ENCODE measurements at places on chromosomes 4 and X. TPM values are rescaled to one million over a fixed set of nuclear protein-coding genes. Genes with fewer than 3 reads are reported as not detected.

STBD1 gene
- 0.09 TPM for total RNA-seq

RHOH gene
- total RNA-seq: 183 TPM

SPANXB1 gene
- total RNA-seq: not detected

ZNF732 gene
- not detected for total RNA-seq

MAGEA10 gene
- total RNA-seq: not detected

KLHL15 gene
- total RNA-seq: 7.3 TPM

CPLX1 gene
- not detected for total RNA-seq

OTOP1 gene
- not detected for total RNA-seq

NEUROG2 gene
- total RNA-seq: not detected

GRCh38 chr4:34850968-34851367 lies 1393.3 kb downstream of the ARAP2 start:
- no peak for DNase-seq

- no peak for DNase-seq
Measured at GRCh38 chr4:25915353-25915705, 1.3 kb downstream of the SMIM20 start.

DNA sequence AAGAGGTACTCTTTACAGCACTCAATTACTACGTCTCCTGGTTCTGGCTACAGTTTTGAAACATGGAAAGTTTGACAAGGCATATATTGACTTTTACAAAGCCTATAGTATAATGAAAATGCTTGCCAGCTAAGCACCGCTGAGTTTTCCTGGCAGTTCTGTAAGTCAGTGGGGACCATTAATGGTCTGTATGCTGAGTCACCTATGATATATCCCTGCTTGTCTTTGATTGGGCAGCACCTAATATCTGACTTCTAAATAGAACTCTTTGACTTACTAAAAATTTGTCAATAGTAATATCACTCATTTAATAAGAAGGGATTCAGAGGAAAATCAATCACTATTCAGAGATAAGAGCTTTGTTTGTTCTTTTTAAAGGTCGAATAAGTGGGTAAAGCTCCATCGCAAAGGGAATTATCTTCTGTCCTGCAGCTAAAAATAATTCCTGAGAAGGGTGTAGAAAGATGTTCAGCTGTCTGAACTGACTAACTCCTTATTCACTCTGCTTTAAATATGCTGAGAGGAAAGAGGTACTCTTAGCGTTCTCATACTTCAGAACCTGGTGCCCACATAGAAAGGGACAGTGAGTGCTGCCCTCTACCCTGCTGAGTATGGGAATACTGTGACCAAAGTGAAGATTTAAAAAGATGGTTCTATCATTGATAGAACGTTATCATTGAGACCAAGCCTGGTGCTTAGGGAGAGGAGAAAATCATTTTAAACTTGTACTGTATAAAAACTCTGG lies 959 bp downstream of the SMPX start:
- DNase-seq: no peak

DNA sequence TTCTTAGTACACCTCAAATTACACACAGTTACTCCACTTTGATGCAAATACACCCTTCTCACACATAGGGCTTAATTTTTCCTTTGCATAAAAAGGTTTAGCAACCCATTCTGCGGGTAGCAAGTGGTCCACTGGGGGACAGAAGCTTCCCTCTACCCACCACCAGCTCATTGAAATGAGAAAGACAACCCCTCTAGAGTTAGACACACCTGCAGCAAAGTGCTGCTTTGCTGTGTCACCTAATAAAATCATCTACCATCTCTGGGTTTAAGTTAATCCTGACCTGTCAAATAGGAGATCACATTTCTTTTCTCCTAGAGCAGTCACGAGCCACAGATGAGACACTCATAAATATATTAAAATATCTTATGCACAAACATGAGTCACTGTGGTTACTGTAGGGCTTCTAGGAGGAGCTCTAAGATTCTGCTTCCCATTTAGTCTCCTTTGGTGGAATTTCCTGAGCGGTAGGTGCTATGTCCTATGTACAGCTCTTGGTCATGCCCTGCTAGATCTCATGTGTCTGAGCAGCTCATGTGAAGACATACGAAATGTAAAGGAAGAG lies 11.9 kb downstream of the BMX start:
- no peak for DNase-seq

DNA sequence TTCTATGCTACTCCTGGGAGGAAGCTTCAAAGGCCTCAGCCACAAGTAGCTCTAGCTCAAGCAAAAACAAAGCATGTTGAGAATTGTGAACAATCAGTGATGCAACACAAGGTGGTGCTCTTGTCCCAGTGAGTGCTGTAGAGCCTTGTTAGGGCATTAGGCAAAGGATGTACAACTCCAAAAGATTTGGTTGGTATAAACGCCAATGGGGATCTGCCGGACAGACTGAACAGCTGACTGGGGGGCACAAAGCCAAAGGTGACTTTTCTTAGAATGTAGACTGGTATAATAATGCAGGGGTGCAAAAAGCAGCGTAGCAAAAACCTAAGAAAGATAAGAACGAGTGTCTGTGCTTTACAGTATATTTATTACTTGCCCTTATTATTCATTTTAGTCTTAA lies 62.6 kb upstream of the ALB start:
- no peak for DNase-seq

DNA sequence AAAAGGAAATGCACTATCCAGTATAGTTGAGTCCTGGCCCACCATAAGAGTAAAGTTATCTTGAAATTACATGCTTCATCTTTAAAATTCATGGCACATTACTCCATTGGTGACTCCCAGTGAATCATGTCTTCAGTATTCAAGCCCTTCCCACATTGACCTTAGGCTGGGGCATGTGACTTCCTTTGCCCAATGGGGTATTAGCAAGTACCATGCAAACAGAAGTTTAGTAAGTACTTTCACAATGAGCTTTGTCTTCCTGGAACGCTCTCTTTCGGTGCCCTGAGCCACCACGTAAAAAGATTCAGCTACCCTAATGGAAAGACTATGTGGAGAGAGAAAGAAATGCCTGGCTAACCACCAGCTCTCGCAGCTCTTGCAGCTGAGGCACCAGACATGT lies 235.4 kb downstream of the HNRNPD start:
- DNase-seq: no peak

DNA sequence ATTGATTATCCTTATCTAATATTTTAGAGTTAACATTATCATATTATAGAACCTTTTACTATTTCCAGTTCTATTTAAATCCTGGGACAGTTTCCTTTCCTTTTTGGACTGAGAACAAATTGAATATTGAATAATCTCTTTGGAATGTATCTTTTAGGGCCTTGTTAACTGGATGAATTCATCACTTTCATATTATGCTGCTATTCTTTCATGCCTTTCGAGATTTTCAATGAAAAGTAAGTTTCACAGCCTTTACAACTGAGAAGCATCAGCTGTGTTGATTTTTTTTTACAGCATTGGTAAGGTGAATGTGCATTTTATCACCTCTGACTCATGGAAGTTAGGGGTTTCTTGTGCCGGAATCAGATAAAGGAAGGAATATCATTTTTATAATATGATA lies 39.6 kb downstream of the PDLIM5 start:
- DNase-seq: no peak

GRCh38 chr4:182978152-182978827 lies 61.1 kb upstream of the DCTD start:
- no peak for DNase-seq

GRCh38 chr4:24642981-24643547 lies 58.7 kb upstream of the DHX15 start:
- no peak for DNase-seq

DNA sequence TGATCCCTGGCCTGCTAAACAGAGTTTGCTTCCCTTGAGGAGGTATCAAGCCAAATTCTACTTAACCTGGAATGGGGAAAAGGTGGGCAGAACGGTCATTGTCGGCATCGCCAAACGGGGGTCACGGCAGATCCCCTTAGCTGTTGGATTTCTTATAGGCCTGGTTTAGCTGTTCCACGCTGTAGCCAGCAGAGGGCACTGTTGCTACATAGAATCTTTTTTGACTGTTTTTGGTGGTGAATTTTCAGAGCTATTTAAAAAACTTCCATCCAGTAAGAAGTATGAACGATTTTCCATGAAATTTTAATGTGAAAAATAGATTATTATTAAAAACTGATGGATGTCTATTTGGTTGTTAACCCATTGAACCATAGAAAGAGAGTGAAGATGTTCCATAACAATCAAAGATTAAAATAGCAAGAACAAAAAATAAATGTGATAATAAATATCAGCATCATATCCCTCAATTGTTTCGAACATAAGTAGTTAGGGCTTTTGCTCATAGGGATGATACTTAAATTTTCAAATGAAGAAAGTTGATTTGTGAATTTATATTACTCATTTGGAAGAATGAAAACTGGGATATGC lies 56.6 kb downstream of the LINC00632 start:
- no peak for DNase-seq

DNA sequence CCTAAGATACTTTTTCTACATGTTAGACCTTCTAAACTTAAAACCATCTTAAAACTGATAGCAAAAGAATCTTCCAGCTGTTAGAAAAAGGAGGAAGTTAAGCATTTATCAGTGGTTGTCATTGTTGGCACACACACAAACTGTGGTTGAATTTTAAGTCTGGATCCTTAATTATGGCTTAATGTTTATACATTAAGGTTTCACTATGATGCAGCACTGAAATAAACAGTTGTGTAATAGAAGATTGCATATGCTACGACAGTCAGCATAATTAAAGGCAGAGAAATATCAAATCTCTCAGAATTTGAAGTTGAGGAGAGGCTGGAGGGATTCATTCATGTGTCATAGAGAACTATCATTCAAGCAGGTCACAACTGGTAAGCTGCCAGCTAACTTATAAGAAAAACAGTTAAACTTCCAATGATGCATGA lies 32.3 kb downstream of the ADGRA3 start:
- no peak for DNase-seq

GRCh38 chr4:159292137-159292896 lies 189.4 kb downstream of the RAPGEF2 start:
- DNase-seq: no peak

DNA sequence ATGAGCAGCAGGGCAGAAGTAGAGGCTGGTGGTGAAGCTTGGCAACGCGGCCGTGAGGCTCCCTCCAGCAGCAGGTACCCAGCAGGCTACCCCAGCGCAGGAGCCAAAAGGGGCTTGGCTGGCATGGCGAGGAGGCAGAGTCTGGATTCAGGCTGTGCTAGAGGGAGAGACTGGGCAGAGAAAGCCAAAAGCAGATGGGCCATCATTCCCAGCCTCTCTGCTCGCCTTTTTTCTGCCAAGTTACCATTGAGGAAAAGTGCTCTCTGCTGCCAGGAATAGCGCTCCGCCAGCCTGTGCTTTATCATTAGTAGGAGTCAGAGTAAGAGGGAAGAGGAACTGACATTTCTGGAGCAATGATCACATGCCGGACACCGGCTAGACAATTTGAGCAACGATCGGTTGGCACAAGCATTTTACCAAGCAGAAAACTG lies 28.7 kb upstream of the MAP3K15 start:
- DNase-seq: no peak

DNA sequence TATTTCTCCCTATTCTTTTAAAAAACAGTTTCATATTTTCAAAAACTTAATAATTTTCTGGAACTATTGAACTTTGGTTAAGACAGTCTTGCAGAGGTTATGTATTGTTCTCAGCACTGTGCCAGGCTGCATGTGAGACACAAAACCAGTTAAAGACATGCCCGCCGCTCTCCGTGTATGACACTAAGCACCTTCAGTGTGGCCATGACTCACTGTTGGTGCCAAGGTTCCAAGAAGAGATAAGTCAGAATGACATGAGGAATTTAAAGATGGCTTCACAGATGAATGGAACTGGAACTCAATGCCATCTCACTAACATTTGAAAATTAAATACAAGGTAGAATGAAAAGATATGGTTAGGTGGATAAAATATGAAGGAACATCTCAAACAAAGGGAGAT lies 525.5 kb upstream of the ZFP42 start:
- DNase-seq: no peak

- DNase-seq: no peak
Measured at GRCh38 chrX:148600131-148600530, 99.7 kb downstream of the AFF2 start.
